Endodermal cell (in vitro differentiated cells): ENCODE measurements at places on chromosomes 7 and 10.

DNA sequence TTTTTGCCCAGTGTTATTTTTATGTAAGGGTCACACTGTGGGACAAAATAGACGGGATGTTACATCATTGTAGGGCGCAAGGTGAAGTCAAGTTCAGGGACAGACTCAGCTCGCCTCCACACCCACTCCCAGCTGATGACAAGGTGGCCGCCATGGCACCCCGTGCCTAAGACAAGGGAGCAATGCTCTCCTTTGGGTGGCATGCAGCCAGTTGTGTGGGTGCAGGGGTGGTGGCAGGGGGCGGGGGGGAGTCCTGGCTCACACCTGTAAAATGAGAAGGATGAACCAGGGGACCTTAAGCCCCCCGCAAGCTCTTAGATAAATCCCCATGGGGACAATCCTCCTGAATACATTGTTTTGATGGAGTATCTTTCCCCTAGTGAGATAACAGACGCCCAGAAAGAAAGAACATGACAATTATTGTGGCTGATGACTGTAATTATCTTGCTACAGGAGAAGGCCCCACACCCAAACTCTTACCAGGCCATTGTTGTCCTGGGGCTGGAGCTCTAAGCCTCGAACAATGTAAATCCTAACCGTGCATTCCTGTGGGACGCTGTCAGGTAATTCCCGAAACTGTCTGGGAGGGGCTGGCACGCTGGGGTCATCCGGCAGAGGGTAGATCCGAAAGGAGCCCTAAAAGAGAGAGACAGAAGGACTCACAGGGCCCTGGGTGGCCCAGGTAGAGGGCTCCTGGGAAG lies 148.7 kb downstream of the MYOF start:
- DNase-seq: peak; percentile 92

- peak; percentile 25 for DNase-seq
Observed at GRCh38 chr10:49664842-49665355, 14.6 kb upstream of the C10orf53 start.

DNA sequence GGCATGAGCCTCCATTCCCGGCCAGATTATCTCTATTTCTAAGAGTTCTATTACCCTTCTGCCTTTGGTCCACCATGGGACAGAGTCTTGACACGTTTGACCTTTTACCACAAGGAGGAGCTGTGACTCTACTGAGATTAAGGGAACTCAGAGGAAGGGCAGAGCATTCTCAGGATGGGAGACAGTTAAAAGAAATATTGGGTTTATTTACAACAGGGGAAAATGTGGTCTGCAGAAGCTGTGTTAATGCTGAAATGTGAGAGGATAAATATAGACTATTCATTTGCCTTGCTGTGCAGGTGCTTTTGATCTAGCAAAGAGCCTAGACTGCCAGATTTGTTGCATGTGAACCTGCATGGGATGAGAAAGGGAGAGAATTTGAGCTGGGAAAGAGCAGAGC lies 45.8 kb upstream of the PRSS58 start:
- DNase-seq: peak; percentile 73

- no peak for DNase-seq
Observed at GRCh38 chr10:115001506-115002381, 63.7 kb downstream of the TRUB1 start.

DNA sequence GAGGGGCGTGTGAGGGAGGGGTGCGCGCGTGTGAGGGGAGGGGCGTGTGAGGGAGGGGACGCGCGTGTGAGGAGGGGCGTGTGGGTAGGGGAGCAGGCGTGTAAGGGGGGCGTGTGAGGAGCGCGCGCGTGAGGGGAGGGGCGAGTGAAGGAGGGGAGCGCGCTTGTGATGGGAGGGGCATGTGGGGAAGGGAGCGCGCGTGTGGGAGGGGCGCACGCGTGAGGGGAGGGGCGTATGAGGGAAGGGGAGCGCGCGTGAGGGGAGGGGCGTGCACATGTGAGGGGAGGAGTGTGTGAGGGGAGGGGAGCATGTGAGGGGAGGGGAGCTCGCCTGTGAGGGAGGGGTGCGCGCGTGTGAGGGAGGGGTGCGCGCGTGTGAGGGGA lies 19.1 kb downstream of the MXI1 start:
- DNase-seq: peak; percentile 95

GRCh38 chr7:90720984-90721760 lies 125.1 kb downstream of the CDK14 start:
- DNase-seq: no peak
